NAMALWA (cell line): ENCODE measurements at places on chromosomes 1 and 21.

DNA sequence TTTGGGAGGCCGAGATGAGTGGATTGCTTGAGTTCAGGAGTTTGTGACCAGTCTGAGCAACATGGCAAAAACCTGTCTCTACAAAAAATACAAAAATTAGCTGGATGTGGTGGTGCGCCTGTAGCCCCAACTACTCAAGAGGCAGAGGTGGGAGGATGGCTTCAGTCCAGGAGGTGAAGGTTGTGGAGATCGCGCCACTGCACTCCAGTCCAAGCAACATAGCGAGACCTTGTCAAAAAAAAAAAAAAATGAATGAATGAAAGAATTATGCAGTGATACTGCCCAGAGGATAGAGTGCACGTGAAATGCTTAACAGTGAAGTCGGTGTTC is 429 bp upstream of the DPH2 start:
- no peak for DNase-seq

DNA sequence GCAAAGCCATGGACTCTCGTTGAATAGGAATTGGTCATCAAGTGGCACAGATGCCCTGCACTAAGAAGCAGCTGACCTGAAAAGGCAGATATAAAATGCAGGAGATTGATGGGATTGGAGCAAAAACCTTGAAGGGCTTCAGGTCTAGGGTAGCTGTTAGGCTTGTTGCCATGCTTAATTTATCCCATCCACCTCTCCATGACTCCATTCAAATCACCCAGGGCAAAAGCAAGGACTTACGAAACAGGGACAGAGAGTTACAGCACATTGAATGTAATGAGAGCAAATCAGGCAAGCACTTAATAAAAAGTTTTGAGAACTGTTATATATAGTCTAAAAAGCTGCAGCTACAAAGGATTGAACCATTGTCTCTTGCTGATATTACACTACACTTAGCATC is 298.2 kb upstream of the ESRRG start:
- DNase-seq: no peak

GRCh38 chr1:236090741-236091147 is 25.9 kb upstream of the NID1 start:
- no peak for DNase-seq

- DNase-seq: no peak
Observed at GRCh38 chr1:84705513-84705912, 15.3 kb upstream of the SSX2IP start.

GRCh38 chr1:147627435-147628110 is 42.8 kb downstream of the ACP6 start:
- peak; percentile 74 for DNase-seq
